ENCODE measurements at places on chromosomes 6 and 20. TPM values are rescaled to one million over a fixed set of nuclear protein-coding genes. Genes with fewer than 3 reads are reported as not detected.

MMP24 gene
- total RNA-seq, result 34.6 TPM

PLA2G7 gene
- total RNA-seq, result not detected

CRISP2 gene
- not detected for total RNA-seq

GSTA3 gene
- total RNA-seq, result not detected

ANGPT4 gene
- total RNA-seq, result not detected

RAET1E gene
- 3.8 TPM for total RNA-seq

PGM3 gene
- total RNA-seq, result 35.1 TPM

CBLN4 gene
- total RNA-seq, result not detected

ADGRF4 gene
- total RNA-seq, result 11.1 TPM

MATN4 gene
- total RNA-seq, result 0.15 TPM

KHDC1L gene
- 0.38 TPM for total RNA-seq

CAGE1 gene
- not detected for total RNA-seq

LY6G6F gene
- not detected for total RNA-seq

FAM83D gene
- total RNA-seq, result 80.7 TPM

GRM1 gene
- total RNA-seq, result 0.02 TPM

BPIFB4 gene
- not detected for total RNA-seq
